ENCODE measurements at places on chromosomes 12 and 14.

DNA sequence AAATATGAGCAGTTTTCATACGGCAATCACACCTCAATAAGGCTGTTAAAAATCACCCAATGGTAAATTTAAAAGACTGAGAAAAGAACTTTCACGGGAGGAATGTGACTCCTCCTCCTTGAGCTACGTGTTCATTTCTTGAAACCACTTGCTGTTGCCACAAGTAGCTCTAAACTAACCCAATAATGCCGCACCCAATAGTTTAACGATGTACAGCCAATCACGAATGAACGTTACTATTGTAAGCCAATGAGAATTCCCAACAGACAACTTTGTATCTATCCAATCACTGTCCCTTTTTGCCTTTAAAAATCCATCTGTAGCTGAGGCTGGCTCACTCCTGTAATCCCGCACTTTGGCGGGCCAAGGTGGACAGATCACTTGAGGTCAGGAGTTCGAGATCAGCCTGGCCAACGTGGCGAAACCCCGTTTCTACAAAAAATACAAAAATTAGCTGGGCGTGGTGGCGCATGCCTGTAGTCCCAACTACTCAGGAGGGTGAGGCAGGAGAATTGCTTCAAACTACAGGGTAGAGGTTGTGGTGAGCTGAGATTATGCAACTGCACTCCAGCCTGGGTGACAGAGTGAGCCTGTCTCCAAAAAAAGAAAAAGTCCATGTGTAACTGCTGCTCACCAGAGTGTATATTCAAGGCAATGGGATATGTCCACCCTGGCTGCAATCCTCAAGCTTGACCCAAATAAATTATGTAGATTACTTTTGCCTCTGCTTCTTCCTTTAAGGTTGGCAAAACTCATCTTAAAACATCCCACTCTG, 24.4 kb upstream of the BTBD6 start:
- no peak for DNase-seq

DNA sequence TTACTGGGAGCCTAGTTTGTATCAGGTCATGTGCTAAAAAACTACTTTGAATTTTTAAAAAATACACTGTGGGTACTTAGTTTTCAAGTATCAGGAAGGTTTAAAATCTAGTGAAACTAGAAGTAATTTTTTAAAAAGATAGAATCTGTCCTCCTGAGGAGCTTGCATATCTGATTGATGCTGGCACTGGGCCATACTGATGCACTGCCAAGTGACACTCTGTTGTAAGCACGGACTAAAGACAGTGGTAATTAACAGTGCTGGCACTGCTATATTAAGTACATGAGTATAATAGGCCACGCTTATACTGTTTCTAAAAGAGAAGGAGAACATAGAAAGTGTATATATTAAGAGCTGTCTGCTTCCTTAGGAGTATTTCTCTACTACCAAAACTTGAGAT, 10.0 kb upstream of the TBC1D30 start:
- DNase-seq = no peak

DNA sequence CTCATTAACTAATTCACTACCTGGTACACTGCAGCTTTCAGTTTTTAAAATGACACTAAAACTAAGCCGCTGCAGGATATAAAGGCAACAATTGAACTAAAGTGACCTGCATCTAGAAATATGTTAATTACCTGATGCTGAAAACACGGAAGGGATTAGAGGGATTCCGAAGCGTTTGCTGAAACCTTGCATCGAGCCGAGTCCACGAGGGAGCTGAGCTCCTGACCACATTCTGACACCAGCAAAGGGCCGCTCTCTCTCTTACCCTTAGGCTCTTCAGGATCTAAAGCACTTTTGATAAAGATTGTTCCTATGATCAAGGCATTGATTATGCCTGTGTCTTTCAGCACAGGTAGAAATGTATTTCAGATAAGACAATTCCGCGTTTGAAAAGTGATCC, 59.5 kb upstream of the CDKN3 start:
- DNase-seq = no peak

GRCh38 chr12:32617534-32617933, 61.6 kb upstream of the DNM1L start:
- DNase-seq = no peak

DNA sequence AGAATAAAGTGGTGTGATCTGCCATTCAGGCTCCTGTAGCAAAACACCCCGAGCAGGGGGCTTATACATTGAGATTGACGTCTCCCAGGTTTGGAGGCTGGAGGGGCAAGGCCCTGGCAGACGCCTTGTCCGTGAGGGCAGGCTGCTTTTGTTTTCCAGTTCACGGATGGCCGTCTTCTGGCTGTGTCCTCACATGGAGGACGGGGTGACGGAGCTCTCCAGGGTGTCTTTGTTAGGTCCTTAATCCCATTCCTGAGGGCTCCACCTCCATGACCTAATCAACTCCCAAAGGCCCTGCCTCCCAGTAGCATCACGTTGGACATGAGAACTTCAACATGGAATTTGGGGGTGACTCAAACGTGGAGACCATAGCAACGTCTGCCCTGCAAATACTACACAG, 147.7 kb downstream of the KIF26A start:
- no peak for DNase-seq

- no peak for DNase-seq
Observed at GRCh38 chr14:68696266-68696665, 96.6 kb downstream of the ZFP36L1 start.

- DNase-seq = no peak
Observed at GRCh38 chr12:128793701-128794100, 30.1 kb downstream of the SLC15A4 start.

GRCh38 chr12:94874518-94875302, 128.8 kb downstream of the NDUFA12 start:
- DNase-seq = no peak

GRCh38 chr12:117863002-117863709, 105.6 kb downstream of the KSR2 start:
- DNase-seq = peak; percentile 44

GRCh38 chr12:7217475-7218069, 28.1 kb downstream of the PEX5 start:
- DNase-seq = no peak

GRCh38 chr14:50229681-50230080, 1.7 kb downstream of the SOS2 start:
- DNase-seq = no peak

DNA sequence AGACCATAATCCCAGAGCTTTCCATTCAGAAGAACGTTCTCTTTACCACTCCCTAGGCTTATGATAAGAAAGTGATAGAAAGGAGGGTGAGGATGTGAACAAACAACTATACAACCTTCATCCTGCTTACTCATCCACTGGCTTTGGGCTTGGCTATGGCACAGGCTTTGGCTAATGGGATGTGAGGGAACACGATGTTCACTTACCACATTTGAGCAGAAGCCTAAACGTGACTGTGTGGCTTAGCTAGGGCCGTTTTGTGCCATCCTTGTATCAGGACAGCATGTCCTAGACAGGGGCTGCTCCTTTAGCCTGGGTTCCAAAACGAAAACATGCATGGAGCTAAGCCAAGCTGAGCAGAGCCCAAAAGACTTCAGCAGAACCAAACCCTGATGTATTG, 118.6 kb upstream of the CCDC175 start:
- no peak for DNase-seq

- no peak for DNase-seq
Observed at GRCh38 chr12:92010853-92011701, 134.6 kb downstream of the BTG1 start.

GRCh38 chr12:19689801-19690472, 250.6 kb downstream of the AEBP2 start:
- no peak for DNase-seq

DNA sequence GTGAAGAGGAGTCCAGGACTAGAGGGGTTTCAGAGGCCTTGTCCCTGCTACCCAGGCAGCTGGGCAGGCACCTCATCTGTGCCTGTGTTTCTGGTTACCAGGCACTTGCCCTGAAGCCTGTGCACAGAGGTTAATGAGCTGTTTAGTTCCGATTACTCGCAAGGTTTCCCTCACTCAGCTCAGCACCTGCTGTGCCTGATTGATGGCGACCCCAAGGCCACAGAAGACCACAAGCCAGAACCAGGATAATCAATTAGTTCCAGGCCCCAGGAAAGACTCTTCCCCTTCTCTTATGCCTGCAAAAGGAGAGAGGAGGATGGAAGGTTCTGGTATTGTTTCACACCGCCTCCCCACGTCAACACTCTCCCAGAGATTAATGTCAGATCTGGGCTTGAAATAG, 88.8 kb upstream of the NOS1 start:
- no peak for DNase-seq

DNA sequence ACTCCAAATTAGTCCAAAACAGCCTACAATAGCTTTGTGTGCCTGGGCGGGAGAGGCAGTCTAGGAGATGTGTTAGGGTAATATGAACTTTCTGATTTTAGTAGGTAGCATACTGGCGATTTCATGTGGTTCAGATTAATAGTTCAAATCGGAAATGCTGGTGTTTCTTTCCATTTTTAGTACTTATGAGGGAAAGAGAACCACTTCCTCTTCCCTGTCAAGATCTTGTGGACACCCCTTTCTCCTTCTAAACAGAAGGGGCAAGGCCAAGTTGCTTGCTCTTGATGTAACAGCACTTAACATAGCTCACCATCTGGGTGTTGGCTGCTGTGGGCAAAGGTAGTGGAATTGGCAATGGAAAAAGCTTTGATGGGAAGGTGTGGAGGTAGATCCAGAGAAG, 32.2 kb upstream of the IGF1 start:
- no peak for DNase-seq
